ENCODE measurements at places on chromosomes 3 and 15.

DNA sequence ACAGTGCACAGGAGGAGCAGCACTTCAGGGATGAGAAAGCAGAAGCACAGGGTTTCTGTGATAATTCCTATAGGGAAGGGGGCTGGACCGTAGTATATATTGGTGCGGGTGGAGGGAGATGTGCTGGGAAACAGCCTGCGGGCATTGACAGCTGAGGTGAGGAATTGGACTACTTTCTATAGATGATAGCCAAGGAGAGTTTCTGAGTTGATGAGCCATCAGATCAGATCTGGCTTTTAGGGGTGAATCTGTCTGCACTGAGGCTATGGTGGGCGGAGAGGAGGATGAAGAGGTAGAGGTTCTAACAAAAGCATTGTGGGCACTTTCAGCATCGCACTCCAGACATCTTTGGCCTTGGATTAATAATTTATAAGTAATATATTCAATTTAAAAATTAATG, 33.1 kb downstream of the SELENOT start:
- DNase-seq = no peak

GRCh38 chr3:143363949-143364348, 244.4 kb downstream of the CHST2 start:
- DNase-seq = no peak

DNA sequence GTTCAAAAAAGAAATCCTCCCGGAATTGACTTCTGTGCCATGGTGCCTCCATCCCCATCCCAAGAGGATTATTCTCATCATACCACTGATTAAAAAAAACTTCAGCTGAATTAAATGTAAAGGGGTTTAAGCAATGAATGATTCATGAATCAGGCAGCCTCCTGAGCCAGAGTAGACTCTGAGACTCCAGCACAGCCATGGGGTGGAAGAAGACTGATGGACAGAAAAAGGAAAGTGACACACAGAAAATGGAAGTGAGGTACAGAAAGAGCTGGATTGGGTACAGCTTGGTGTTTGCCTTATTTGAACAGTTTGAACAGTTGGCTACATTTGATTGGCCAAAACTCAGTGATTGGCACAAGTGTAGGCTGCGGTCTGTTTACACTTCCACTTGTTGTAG, 224.8 kb upstream of the ATP10A start:
- DNase-seq = no peak

- no peak for DNase-seq
These were observed 1.0 kb downstream of the KAT2B start for GRCh38 chr3:20041197-20041780.

- DNase-seq = peak; percentile 19
These were observed 53.4 kb upstream of the EIF5A2 start for GRCh38 chr3:170961616-170962400.

DNA sequence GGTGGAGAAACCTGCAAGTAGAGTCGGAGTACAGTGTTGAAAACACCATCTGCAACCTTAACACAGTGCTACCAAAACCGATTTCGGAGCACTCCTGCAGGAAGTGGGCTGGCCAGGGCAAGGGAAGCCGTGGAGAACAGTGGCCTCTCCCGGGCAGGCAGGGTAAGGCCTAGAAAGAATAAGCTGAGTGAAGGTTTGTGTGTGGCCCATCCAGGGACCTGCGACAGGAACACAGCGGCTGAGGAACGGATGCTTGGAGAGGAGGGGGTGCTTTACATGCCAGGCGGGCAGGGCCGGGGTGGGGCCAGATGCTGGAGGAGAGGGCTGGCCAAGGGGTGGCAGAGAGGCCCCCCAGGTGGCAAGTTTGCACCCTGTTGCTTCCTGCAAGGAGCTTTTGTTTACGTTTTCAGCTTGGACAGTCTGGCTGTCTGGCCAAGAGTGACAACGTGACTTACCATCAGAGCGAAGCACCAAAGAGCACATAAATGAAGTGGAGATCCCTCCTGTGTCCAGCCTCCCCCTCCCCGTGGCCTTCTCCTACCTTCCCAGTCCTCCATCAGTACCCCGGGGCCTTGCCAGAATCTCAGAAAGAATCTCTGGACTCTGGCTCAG, 156.5 kb downstream of the PGPEP1L start:
- DNase-seq = no peak

DNA sequence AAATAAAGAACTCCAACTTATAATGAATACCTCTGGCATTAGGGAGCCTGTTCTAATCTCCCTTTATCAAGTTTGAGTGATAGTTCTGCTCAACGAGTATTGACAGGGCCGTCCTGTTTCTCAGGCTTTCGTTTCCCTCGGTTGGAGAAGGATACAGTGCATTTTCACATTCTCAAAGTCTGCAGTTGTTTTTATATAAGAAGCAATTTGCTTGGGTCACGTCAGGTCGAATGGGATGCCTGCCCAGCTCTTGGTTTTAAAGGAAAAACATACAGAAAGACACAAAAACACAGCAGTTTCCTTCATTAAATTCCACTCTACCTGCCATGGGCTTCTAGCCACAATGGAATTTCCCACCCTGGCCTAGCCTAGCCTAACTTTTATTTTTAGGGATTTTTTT, 366.3 kb downstream of the TIGIT start:
- DNase-seq = peak; percentile 1

- DNase-seq = no peak
These were observed 741.2 kb downstream of the NR2F2 start for GRCh38 chr15:97071668-97072067.

GRCh38 chr3:64082411-64082810, 59.1 kb upstream of the PSMD6 start:
- DNase-seq = no peak

- DNase-seq = no peak
These were observed 82.0 kb downstream of the HHLA2 start for GRCh38 chr3:108378153-108378951.

GRCh38 chr15:78842519-78842918, 30.2 kb upstream of the MORF4L1 start:
- DNase-seq = no peak

DNA sequence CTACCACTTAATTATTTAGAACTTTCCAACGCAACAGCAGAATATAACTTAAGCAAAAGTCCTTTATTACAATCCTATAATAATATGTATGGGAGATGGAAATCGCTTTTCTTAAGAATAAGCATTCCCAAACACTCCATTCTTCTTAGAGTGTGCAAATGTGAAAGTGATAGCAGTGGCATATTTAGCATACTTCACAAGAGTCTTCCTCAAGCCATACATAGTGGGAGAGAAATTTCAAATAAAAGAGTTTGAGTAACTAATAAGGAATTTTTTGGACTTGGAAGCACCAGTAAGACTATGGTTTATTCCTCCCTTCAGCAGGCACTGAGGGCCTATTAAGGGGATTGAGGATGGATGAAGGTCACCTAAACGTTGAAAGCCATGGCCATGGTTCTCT, 22.1 kb upstream of the BNC1 start:
- DNase-seq = no peak

GRCh38 chr3:27194861-27195483, 174.2 kb downstream of the NEK10 start:
- DNase-seq = no peak

DNA sequence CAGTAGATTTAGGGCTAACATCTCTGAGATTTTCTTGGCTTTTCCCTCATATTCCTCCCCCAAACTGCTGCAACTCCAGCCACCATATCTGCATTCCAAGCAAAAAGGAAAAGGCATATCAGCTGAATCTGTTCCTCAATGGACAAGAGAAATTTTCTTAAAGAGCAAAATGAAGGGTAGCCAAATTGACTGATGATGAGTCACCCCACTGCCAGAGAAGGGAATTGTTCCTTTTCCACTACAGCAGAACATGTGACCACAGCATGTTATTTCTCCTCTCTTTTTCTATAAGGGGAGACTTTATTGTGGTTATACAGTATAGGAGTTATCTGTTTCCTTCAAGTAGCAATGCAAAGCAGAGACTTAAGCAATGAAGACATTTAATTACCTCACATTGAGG, 172.5 kb downstream of the MTHFS start:
- peak; percentile 19 for DNase-seq

DNA sequence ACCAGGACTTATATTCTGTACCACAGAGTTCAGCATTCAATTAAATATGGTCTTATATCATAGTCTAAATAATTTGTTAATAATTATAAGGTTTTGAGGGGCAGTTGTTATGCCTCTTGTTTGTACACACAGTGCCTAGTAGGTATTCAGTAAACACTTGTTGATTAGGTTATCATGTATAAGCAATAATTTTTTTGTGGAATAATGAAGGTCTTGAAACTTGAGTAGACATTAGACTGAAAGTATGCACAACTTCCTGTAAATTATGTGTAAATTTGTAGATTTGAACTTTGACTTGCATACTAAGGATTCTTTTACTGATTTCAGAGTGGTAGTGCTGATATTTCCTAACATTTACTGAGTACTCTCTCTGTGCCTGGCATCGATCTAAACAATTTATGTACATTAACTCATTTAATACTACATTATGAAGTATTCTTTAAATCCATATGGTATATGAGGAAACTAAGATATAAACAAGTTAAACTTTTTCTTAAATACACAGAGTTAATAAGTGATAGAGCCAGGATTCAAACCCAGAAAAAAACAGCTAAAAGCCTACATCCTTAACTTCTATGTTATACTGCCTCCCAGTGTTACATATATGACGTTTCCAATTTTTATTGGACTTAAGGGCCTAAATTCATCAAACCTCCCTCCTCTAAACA, 65.1 kb downstream of the GLCE start:
- peak; percentile 19 for DNase-seq

DNA sequence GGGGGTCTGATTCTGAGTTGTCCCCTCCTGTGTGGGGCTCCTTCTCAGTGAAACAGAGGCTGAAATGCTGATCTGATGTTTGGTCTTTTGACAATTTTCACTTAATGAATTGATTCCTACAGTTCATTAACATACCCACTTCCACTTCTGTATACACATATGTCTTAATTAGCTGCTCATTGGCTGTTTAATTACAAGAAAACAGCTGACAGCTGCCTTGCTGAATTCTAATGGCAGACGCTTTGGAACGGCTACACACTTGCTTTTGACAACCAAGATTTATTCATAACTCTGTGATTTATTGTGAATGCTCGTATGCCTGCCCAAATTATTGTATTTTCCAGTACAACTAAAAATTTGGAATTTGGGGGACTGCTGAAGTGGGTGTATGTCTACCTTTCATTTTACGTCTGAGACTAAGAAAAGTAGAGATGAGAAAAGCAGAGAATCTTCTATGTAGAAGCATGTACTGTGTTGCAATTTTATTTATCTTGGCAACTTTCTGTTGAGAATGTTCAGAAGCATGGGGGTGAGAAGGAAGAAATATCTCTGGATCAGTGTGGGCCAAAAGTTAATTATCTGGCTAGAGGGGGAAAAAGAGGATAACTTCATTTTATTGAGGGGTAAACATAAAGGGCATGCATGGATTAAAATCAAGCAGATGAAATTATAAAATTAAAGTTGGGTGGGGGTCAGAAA, 46.5 kb upstream of the ICE2 start:
- DNase-seq = no peak

DNA sequence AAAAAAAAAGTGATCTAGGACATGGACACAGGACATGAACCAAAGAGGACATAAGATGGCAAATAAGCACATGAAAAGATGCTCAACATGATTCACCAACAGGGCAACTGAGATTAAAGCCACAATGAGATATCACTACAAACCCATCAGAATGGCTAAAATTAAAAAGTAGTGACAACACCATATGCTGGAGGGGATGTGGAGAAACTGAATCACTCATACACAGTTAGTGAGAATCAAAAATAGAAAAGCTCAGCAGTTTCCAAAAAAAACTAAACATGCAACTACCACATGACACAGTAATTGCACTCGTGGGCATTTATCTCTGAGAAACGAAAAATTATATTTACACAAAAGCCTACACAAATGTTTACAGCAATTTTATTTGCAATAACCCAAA, 27.9 kb upstream of the ACKR4 start:
- peak; percentile 11 for DNase-seq

GRCh38 chr15:24848050-24848449, 106.7 kb upstream of the SNRPN start:
- no peak for DNase-seq

DNA sequence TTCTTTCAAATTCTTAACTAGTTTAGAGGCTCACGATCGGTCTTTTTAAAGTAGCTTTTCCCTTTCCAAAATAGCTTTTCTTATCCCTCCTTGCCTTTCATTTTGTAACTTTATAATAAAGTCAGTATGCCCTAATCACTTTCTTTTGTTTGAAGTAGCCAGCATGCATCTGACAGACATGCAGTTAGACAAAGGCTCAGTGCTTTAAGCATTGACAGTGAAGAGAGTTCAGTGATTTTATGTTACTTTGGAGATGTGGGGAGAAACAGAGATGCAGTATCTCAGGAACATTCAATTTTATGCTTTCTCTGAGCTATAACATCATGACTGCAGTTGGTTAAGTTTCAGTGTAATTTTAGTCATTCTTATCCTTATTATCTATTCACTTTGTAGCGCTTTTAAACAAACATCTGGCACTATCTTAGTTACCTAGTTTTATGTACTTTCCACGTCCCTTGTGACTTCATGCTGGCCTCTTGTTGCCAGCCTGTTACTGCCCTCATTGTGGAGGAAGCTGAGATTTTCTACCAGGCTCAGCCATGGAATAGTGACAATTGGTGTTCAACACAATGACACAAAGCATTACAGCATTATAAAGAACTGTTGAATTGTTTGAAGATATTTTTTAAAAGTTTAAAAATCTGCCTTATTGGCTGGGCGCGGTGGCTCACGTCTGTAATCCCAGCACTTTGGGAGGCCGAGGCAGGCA, 90.3 kb downstream of the AKAP13 start:
- DNase-seq = no peak

DNA sequence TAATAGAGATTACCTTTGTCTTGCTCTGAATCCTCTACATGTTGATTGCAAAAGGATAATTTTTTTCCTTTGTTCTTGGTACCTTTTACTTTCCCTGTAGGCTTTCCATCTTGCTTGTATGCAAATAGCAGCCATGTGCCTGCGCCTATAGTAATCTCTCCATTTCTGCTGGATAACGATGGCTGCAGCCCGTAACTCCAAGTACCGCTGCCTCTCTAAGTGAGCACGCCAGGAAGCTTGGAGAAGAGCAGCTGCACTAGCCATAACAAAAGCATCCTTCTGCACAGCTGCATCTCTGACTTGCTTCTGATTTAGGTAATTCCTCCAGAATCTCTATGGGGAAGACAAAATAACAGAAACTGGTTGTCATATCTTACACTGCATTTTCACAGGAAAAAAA, 89.3 kb downstream of the NR2E3 start:
- DNase-seq = no peak

- no peak for DNase-seq
These were observed 11.4 kb downstream of the NEK10 start for GRCh38 chr3:27357665-27358258.

DNA sequence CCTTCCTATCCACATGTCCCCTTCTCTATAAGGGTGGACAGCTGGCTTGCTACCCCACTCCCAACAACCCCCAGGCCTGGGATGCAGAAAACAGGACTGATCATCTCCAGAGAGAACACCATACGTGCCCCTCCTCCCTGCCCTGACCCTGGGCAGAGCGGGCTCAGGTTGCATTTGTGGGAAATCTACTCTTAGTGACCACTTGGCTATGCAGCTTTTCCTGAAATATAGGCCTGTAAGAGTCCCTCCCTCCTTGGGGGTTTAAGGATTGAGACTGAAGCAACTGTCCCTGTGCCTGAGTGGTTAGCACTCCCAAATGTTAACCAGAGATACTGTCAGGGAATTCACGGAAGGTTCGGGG, 11.7 kb downstream of the SH2D7 start:
- no peak for DNase-seq

All from amniotic stem cell (primary cell).